Breast epithelium (tissue), 4 donors: ENCODE measurements at places on chromosomes 16 and 17. TPM values are rescaled to one million over a fixed set of nuclear protein-coding genes. Genes with fewer than 3 reads are reported as not detected.

- no peaks in the 10 kb centered on the region for H3K27me3 ChIP-seq
- no peaks in the 10 kb centered on the region for H3K4me1 ChIP-seq
- no peak overlapping the region for H3K4me3 ChIP-seq
- no peak overlapping the region for H3K27ac ChIP-seq
- no peaks in the 10 kb centered on the region for H3K36me3 ChIP-seq
- no peak for DNase-seq
Measured at GRCh38 chr17:11948789-11949188, 48.5 kb downstream of the ZNF18 start.

DNA sequence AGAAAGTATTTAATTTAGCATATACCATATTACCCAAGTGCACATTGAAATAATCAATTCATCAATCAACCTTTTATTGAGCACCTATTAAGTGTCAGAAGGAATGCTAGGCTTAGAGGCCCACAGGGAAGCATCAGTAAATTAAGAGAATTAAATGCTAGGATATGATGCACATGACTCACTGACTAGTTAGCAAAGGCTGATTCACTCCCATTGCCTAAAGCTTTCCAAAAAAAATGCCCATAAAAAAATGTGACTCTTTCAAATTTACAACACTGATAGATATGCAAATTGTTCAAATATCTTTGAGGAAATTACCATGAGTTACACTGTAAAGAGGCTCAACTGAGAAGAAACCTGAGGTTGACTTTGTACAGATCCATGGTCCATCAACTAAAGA is 883.3 kb downstream of the CDH11 start:
- H3K27me3 ChIP-seq, result no peaks in the 10 kb centered on the region
- H3K4me3 ChIP-seq, result no peak overlapping the region
- no peak overlapping the region for H3K27ac ChIP-seq

GRCh38 chr17:9937241-9937761 is 32.2 kb upstream of the RCVRN start:
- H3K36me3 ChIP-seq, result no peaks in the 10 kb centered on the region
- no peak overlapping the region for H3K4me3 ChIP-seq
- H3K27ac ChIP-seq, result peak overlapping the region; percentile 74
- DNase-seq, result no peak
- H3K27me3 ChIP-seq, result no peaks in the 10 kb centered on the region

DNA sequence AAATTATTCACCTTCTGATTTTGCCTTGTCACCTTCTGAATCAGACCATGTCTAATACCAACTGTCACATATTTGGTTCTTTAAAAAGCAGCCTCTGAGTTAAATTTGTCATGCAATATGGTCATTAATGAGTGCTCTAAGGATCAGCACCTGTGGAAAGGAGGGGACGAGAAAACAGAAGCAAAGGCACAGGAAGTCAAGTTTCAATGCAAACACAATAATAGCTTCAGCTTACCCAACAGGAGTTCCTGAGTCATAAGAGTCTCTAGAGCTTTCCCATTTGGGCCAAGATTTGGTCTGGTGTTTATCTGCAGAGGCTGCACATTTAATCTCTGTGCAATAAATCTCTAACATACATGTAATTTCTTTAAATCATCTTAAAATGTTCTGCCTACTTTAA is 889.8 kb downstream of the CDH8 start:
- H3K4me1 ChIP-seq, result no peaks in the 10 kb centered on the region
- no peaks in the 10 kb centered on the region for H3K27me3 ChIP-seq
- no peaks in the 10 kb centered on the region for H3K36me3 ChIP-seq
- H3K4me3 ChIP-seq, result no peak overlapping the region
- H3K27ac ChIP-seq, result no peak overlapping the region

DNA sequence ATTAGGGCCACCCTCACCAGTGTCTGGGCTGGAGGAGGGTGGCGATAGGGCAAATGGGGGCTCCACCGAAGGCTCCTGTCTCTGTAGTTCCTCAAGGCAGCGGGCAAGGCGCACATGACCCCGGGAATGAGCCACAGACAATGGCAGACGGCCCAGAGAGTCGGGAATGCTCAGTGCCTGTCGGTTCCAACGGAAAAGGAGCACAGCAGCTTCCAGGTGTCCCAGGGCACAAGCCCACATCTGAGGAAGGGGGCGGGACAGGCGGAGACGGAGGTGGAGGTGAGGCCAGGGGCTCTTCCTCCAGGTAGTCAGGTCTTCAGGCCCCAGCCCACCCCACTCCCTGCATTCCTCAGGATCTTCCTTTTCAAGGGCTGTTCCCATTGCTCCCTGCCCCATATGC is 5.1 kb upstream of the SPAG7 start:
- H3K36me3 ChIP-seq, result peaks cover 4% of the 10 kb centered on the region
- no peaks in the 10 kb centered on the region for H3K27me3 ChIP-seq
- no peak overlapping the region for H3K4me3 ChIP-seq
- no peak for DNase-seq
- no peaks in the 10 kb centered on the region for H3K4me1 ChIP-seq

GRCh38 chr16:85690469-85691064 is 1.8 kb upstream of the GINS2 start:
- H3K36me3 ChIP-seq, result no peaks in the 10 kb centered on the region
- H3K27me3 ChIP-seq, result no peaks in the 10 kb centered on the region
- no peak overlapping the region for H3K4me3 ChIP-seq
- no peak for DNase-seq
- peaks cover 4% of the 10 kb centered on the region for H3K4me1 ChIP-seq
- H3K27ac ChIP-seq, result no peak overlapping the region

GRCh38 chr17:7392696-7393612 is 1.4 kb downstream of the PLSCR3 start:
- no peaks in the 10 kb centered on the region for H3K27me3 ChIP-seq
- peaks cover 9% of the 10 kb centered on the region for H3K36me3 ChIP-seq
- H3K4me3 ChIP-seq, result peak overlapping the region; percentile 90

DNA sequence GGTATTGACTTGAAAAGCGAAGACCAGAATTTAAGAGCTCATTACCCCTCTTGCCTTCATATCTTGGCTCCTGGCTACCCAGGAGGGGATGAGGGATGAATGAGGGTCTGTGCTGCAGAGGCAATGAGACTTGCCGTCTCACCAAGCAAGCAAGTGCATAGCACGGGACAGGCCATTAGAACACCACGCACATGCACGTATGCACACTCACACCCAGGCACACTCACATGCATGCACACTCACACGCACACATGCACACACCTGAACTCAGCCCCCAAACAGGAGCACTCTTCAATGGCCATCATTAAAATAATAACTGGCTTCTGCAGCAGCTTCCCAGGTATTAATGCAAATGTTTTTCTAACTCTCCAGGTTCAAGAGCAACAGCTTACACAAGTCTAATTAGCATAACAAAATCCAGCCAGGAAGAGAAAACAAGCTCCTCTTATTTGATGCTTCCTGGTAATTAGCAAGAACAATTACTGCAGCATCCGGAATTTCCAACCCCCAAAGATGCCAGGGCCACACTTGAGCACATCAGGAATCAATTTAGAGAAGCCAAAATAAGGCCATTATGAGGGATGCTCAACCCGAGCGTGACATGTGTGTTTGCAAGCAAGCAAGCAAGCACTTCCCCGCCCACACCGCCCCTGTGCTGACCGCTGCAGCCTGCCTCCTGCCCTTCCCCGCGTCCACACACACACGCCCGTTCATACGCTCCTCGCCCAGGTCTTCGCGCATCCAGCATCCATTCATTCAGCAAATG is 171.6 kb upstream of the TNRC6C start:
- no peak overlapping the region for H3K27ac ChIP-seq
- H3K4me1 ChIP-seq, result no peaks in the 10 kb centered on the region
- no peak overlapping the region for H3K4me3 ChIP-seq

GRCh38 chr16:7602291-7602950 is 269.8 kb downstream of the RBFOX1 start:
- H3K27ac ChIP-seq, result no peak overlapping the region
- no peaks in the 10 kb centered on the region for H3K4me1 ChIP-seq
- H3K27me3 ChIP-seq, result no peaks in the 10 kb centered on the region
- no peak for DNase-seq

GRCh38 chr17:19306160-19307111 is 56.1 kb downstream of the B9D1 start:
- H3K27me3 ChIP-seq, result no peaks in the 10 kb centered on the region
- no peak for DNase-seq
- H3K36me3 ChIP-seq, result no peaks in the 10 kb centered on the region
- no peak overlapping the region for H3K4me3 ChIP-seq

GRCh38 chr16:53960954-53961616 is 257.1 kb downstream of the FTO start:
- no peak overlapping the region for H3K4me3 ChIP-seq
- no peaks in the 10 kb centered on the region for H3K4me1 ChIP-seq
- H3K27ac ChIP-seq, result no peak overlapping the region
- no peaks in the 10 kb centered on the region for H3K27me3 ChIP-seq

Gene KRT20
- total RNA-seq, result not detected

Gene ZFP3
- 8.8 TPM for total RNA-seq

Gene KRT12
- not detected for total RNA-seq

Gene TIMP2
- 344 TPM for total RNA-seq
